Mucosa of gallbladder (tissue), 1 donor: ENCODE measurements at places on chromosomes 3 and 15. TPM values are rescaled to one million over a fixed set of nuclear protein-coding genes. Genes with fewer than 3 reads are reported as not detected.

The CLN6 gene
- total RNA-seq, result 25.7 TPM

The ZMYND10 gene
- total RNA-seq, result 2.2 TPM

The WDR93 gene
- 0.49 TPM for total RNA-seq

The PPARG gene
- total RNA-seq, result 13.0 TPM

DNA sequence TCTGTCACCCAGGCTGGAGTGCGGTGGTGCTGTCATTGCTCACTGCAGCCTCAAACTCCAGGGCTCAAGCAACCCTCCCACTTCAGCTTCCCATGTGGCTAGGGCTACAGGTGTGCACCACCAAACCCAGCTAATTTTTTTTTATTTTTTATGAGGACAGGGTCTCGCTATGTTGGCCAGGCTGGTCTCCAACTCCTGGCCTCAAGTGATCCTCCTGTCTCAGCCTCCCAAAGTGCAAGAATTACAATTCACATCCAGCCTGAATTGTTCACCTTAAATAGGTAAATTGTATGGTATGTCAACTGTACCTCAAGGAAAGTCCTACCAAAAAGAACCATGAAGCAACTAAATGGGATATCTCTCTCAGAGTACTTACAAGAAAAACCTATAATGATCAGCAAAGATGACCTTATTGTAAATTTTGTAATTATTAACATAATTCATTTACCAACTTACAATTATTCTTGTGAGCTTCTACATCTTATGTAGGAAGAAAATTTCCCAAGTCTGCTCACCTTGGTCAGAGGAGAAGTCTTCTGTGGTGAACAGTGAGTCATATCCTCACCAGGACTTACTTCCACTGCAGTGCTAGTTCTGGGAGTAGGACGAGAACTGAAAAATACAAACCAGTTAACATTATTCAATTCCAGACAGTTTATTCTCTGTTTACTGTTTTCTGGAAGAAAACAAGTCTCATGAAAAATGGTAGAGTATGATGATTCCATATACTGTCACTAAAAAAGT is 54.4 kb downstream of the ULK4 start:
- no peak for DNase-seq

- no peak for DNase-seq
Measured at GRCh38 chr3:108126348-108126747, 35.5 kb upstream of the CD47 start.

DNA sequence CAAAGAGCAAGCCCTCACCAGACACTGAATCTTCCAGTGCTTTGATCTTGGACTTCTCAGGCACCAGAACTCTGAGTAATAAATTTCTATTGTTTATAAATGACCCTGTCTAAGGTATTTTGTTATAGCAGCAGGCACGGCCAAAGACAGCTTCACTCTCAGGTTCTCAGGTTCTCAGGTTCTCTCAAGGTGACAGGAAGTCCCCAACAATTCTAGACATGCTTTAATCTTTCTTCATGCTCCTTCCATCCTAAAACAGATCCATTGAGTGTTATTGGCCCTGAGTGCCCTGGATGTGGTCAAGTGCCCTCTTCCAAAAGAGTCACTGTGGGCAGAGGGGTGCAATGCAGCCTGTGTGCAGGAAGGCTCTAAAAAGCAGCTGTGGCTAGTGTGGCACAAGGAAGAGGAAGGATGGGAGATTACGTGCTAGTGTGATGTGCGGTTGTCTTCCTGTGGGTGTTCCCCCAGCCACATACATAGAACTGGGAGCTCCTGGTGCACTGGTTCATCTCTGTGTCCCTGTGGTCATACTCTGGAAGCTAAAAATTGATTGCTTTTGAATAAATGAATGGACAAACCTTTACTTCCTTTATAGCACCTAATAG is 11.0 kb upstream of the RAB7A start:
- DNase-seq, result no peak

GRCh38 chr3:130692455-130692854 is 54.2 kb downstream of the PIK3R4 start:
- DNase-seq, result no peak
